ENCODE measurements at places on chromosomes 16 and 17.

DNA sequence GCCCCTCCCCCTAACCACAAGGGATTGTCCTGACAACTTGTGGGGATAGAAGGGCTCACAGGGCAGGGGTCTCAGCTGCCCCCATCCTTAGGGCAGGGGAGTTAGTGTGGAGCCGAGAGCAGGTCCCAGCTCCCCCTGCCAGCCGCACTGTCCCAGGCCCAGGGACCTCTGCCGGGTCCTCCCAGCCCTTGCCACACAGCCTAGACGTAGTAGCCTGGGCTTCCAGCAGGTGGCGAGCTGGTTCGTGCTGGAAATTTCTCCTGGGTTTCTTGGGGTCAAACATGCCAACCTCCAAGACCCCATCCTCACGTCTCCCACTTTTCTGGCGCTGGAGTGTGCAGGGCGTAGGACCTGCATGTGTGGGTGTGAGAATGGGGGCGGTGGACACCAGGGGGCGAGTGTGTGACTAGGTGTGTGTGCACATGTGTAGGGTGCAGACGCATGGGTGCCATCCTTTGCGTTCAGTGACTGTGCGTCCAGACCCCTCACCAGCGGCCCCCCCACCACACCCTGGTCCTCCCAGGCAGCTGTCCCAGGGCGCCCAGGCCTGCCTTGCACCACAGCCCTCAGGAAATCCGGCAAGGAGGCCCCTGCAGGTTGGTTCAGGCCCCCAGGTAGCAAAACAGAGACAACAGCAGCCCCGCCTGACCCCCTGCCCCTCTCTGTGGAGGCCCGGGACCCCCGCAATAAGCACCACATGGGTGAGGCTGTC lies 29.5 kb downstream of the SBK1 start:
- no peaks in the 10 kb centered on the region for H3K36me3 ChIP-seq
- DNase-seq = no peak
- H3K4me3 ChIP-seq = no peak overlapping the region
- no peaks in the 10 kb centered on the region for H3K4me1 ChIP-seq
- no peaks in the 10 kb centered on the region for H3K27me3 ChIP-seq

GRCh38 chr16:66129196-66129595 lies 237.3 kb upstream of the CDH5 start:
- no peak overlapping the region for H3K27ac ChIP-seq
- no peak overlapping the region for H3K4me3 ChIP-seq
- no peak for DNase-seq
- peaks cover 14% of the 10 kb centered on the region for H3K4me1 ChIP-seq
- no peaks in the 10 kb centered on the region for H3K36me3 ChIP-seq
- H3K27me3 ChIP-seq = no peaks in the 10 kb centered on the region

DNA sequence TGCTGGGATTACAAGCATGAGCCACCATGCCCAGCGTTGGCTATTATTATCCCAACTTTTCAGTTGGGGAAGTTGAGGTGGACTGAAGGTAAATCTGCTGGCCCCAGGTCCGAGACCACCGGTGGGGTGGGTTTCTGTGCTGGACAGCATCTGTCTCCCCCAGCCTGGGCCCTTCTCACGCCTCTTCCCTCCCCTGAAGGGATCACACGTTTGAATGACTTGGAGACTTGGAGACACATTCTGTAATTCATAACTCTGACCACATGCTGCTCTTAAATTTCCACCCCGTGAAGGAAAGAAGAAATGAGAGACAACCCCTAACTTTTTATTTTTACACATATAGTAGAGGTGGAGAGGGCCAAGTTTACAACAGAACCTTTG lies 109.8 kb downstream of the MSI2 start:
- no peak overlapping the region for H3K4me3 ChIP-seq
- DNase-seq = no peak

- H3K27ac ChIP-seq = no peak overlapping the region
- no peaks in the 10 kb centered on the region for H3K4me1 ChIP-seq
- H3K27me3 ChIP-seq = no peaks in the 10 kb centered on the region
Observed at GRCh38 chr16:87017371-87018012, 299.7 kb downstream of the C16orf95 start.

DNA sequence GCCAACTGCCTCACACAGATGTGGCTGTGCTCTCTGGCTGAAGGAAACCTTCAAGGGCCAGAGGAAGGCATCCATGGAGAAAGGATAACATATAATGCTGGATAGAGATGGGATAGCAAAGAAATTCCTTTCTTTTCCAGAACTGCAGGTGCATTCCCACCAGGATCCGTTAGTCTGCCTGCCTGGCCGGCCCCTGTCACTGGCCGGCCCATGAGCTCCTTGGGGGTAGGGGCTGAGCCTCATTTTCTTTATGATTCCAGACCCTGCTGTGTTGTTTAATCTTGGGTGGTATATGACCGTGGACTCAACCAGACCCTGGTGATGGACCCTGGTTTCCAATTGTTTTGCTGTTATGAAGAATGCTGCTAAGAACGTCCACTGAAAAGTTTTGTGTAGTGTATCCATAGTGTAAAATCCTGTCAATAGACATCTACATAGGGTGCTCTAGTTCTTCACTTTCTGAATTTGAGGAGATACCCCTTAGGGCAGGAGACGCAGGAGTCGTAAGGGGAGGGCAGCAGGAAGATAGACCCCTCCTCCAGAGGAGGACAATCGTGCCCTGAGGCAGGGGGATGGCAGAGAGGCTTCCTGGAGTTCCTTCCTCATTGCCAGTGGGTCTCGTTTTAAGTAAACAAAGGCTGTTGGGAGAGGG lies 93.4 kb downstream of the IRX3 start:
- peak overlapping the region; percentile 30 for H3K4me3 ChIP-seq
- peaks cover 12% of the 10 kb centered on the region for H3K4me1 ChIP-seq
- no peaks in the 10 kb centered on the region for H3K36me3 ChIP-seq
- no peaks in the 10 kb centered on the region for H3K27me3 ChIP-seq
- no peak for DNase-seq

GRCh38 chr16:88628512-88628974 lies 9.8 kb upstream of the IL17C start:
- H3K36me3 ChIP-seq = peaks cover 82% of the 10 kb centered on the region
- no peak overlapping the region for H3K27ac ChIP-seq
- no peak overlapping the region for H3K4me3 ChIP-seq

GRCh38 chr17:17958982-17959381 lies 13.2 kb downstream of the TOM1L2 start:
- DNase-seq = no peak
- no peaks in the 10 kb centered on the region for H3K27me3 ChIP-seq
- H3K4me1 ChIP-seq = peaks cover 57% of the 10 kb centered on the region
- H3K36me3 ChIP-seq = peaks cover 8% of the 10 kb centered on the region
- H3K27ac ChIP-seq = peak overlapping the region; percentile 84
- no peak overlapping the region for H3K4me3 ChIP-seq

DNA sequence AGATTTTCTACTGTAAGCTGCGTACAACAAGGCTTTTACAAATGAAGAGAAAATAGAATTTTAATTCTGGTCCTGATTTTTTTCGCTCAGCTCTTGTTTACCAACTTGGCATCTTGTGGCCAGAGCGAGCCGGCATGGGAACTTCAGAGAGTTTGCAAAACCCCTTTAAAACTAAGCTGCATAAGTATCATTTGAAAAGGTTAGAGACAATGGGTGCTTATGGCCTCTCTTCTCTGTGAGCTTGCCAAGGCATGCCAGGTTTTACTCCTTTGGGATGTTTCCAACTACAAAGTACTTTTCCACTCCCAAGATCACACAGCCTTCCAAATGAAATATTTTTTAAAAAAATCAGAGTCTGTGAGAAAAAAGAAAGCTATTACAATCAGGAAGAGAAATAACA lies 62.4 kb upstream of the FA2H start:
- no peak overlapping the region for H3K4me3 ChIP-seq
- no peak overlapping the region for H3K27ac ChIP-seq
- H3K4me1 ChIP-seq = peaks cover 7% of the 10 kb centered on the region
- DNase-seq = no peak
- H3K36me3 ChIP-seq = no peaks in the 10 kb centered on the region

DNA sequence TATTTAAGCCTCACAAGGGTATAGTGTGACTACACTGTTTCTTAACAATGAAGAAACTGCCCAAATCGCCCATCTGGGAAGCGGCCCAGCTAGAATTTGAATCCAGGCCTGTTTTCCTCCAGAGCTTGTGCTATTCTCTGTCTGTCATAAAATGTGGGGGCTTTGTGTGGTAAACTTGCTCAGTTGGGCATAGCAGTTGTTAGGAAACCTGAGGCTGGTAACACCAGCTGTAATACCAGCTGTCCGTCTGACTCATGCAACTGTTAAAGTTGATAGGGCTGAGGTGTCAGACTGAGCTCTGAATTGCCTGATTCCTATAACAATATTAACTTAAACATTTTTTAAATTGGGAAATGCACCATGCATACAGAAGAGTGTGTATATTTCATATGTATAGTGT lies 9.3 kb downstream of the NOD2 start:
- no peak for DNase-seq
- peak overlapping the region; percentile 9 for H3K27ac ChIP-seq
- H3K36me3 ChIP-seq = no peaks in the 10 kb centered on the region
- H3K4me3 ChIP-seq = no peak overlapping the region
- H3K27me3 ChIP-seq = no peaks in the 10 kb centered on the region
- H3K4me1 ChIP-seq = peaks cover 19% of the 10 kb centered on the region

GRCh38 chr17:17304521-17304985 lies 1.4 kb downstream of the NT5M start:
- H3K4me3 ChIP-seq = no peak overlapping the region
- H3K27me3 ChIP-seq = no peaks in the 10 kb centered on the region
- H3K27ac ChIP-seq = no peak overlapping the region
- peaks cover 15% of the 10 kb centered on the region for H3K4me1 ChIP-seq
- DNase-seq = no peak

DNA sequence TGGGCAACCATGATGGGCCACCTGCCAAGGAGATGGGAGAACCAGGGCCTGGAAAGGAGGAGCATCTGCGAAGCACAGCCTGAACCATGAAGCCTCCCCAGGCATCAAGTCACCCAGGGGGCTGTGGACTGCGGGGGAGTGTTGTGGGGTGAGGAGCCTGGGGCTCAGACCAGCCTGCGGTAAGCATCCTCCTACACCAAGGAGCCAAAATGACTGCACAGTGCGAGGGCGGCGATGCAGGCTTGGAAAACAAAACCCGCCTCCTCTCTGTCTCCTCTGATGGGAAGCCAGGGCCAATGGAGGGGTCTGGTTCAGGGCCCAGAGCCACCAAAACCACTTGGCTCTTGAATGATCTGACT lies 18.1 kb upstream of the MAF start:
- H3K27me3 ChIP-seq = no peaks in the 10 kb centered on the region
- no peaks in the 10 kb centered on the region for H3K36me3 ChIP-seq
- no peak overlapping the region for H3K27ac ChIP-seq
- no peak for DNase-seq
